Esophagus muscularis mucosa (tissue), 4 donors: ENCODE measurements at places on chromosomes 6 and 20. TPM values are rescaled to one million over a fixed set of nuclear protein-coding genes. Genes with fewer than 3 reads are reported as not detected.

DNA sequence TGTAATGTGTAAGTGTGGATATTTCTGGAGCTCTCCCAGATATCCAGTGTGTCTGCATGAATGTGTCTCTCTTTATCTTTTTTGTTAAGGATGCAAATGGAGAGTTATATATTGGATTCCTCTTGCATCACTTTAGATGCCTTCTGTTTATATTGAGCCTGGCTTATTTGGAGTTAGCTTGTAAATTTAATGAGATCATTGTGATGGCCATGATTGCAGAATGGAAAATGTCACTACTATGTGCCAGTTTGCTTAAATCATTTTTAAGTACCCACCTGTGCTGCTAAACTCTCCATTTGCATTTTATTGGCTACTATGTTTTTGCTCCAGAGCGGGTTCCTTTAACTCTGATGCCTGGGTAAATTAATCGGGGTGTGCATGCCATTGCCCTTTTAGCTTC, 334.8 kb downstream of the UTRN start:
- no peak overlapping the region for H3K27ac ChIP-seq
- H3K36me3 ChIP-seq, result no peaks in the 10 kb centered on the region
- H3K4me3 ChIP-seq, result no peak overlapping the region

GRCh38 chr20:46117704-46118467, at the start of gene CD40:
CD40 (plus strand) TSS chr20:46118314; CDS start chr20:46118344, 30 bp downstream.
- peaks cover 3% of the 10 kb centered on the region for H3K27me3 ChIP-seq
- peak; percentile 97 for DNase-seq
- peaks cover 59% of the 10 kb centered on the region for H3K4me1 ChIP-seq
- H3K4me3 ChIP-seq, result peak within 1 kb of the TSS; percentile 62
- peak within 1 kb of the TSS; percentile 89 for H3K27ac ChIP-seq
- H3K36me3 ChIP-seq, result peaks cover 5% of the 10 kb centered on the region

- H3K27me3 ChIP-seq, result no peaks in the 10 kb centered on the region
- no peak overlapping the region for H3K4me3 ChIP-seq
- no peaks in the 10 kb centered on the region for H3K4me1 ChIP-seq
- H3K27ac ChIP-seq, result no peak overlapping the region
Measured at GRCh38 chr6:130507666-130508028, 141.8 kb downstream of the TMEM200A start.

DNA sequence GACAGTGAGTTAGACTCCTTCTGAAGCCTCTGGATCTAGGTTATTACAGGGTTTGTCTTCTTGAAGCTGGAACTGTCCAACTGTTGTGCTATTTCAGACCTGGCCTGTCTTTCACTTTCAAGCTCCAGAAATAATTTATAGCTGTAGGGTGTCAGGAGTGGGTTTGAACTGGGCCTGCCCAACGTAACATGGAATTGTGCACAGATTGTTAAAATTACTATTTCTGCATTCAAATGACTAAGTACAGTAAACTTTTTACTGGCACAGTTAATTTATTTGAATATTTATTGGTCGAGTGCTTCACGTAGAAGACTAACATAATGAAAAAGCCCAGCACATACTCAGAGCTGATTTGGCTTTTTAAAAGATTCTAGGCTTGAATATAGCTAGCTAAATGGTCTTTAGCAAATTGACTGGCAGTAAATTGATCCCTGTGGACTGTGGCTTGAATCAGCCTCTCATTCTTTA, 74.3 kb downstream of the ARID1B start:
- H3K27ac ChIP-seq, result no peak overlapping the region
- no peaks in the 10 kb centered on the region for H3K36me3 ChIP-seq
- no peak for DNase-seq

DNA sequence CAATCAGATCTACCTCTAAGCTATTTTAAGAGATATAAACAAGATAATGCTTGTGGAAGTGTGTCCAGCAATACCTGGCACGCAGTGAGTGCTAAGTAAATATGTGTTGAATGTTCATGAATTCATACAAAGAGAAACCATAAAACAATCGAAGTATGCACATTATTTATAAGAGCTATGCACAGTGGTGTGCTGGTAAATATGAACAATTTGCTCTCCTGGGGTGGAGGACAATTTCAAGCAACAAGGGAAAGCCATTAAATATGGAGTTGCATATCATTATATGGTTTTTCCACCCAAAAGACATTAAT, 526.6 kb upstream of the MARCKS start:
- no peak overlapping the region for H3K4me3 ChIP-seq
- no peaks in the 10 kb centered on the region for H3K27me3 ChIP-seq
- H3K36me3 ChIP-seq, result no peaks in the 10 kb centered on the region
- no peak for DNase-seq
- no peaks in the 10 kb centered on the region for H3K4me1 ChIP-seq

DNA sequence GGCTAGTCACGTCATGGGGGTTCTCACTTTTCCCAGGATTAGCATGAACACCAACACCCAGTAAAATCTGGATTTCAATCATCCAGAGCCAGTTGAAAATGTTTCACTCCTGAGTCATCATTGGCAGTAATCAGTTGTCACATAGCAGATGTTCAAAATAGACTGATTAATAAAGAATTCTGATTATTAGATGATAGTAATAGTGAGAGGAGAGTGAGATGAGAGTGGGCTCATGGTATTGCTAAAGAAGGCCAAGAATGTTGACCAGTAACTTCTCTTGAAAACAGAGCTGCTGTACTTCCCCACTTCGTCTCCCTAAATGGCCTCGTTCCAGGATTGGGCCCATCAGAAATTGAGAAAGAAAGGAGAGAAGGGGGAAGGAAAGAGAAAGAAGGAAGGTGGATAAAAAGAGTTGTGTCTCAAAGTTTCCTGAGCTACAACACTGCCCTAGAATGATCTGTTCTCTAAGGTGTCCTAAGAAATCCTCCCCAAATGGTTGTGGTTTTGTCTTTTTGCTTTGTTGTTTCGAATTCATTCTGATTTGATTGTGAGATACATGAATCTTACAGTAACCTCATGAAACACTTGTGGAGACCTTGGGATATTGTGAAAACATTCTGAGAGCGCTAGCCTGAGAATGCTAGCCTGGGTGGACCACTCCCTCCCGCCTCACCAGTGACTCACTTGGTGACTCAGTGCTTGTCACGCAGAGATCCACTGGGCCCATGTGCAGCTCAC, 502.2 kb upstream of the JARID2 start:
- H3K4me3 ChIP-seq, result no peak overlapping the region
- H3K27me3 ChIP-seq, result no peaks in the 10 kb centered on the region
- H3K36me3 ChIP-seq, result no peaks in the 10 kb centered on the region
- H3K4me1 ChIP-seq, result peaks cover 7% of the 10 kb centered on the region
- no peak for DNase-seq
- peak overlapping the region; percentile 23 for H3K27ac ChIP-seq

- no peaks in the 10 kb centered on the region for H3K27me3 ChIP-seq
- no peak overlapping the region for H3K27ac ChIP-seq
- no peaks in the 10 kb centered on the region for H3K4me1 ChIP-seq
- no peaks in the 10 kb centered on the region for H3K36me3 ChIP-seq
Measured at GRCh38 chr6:109420751-109421150, 19.7 kb downstream of the PPIL6 start.

- H3K4me1 ChIP-seq, result no peaks in the 10 kb centered on the region
- DNase-seq, result no peak
- no peaks in the 10 kb centered on the region for H3K27me3 ChIP-seq
Measured at GRCh38 chr20:62171245-62171644, 11.6 kb upstream of the MTG2 start.

DNA sequence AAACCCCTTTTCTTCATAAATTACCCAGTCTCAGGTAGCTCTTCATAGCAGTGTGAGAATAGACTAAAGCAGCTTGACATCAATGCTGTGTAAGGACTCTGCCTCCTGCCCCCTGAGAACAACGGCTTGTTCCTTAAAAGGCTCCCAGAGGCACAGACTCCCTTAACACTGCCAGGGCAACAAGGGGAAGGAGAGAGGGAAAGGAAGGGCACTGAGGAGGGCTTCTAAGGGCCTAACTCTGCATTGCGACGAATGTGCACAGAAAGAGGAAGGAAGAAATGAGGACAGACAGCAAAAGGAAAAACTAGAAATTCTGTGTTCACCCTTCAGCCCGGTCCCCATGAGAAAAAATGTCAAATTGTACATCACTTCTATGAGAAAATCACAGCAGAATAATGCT, 74.0 kb downstream of the AGPAT4 start:
- DNase-seq, result no peak
- no peak overlapping the region for H3K27ac ChIP-seq
- H3K36me3 ChIP-seq, result no peaks in the 10 kb centered on the region

GRCh38 chr6:72702421-72702820, 80.6 kb downstream of the KCNQ5 start:
- no peak for DNase-seq
- no peaks in the 10 kb centered on the region for H3K4me1 ChIP-seq
- H3K27ac ChIP-seq, result no peak overlapping the region

GRCh38 chr20:54013471-54013870, 56.9 kb downstream of the BCAS1 start:
- no peak overlapping the region for H3K4me3 ChIP-seq
- H3K27ac ChIP-seq, result no peak overlapping the region
- no peak for DNase-seq
- H3K36me3 ChIP-seq, result no peaks in the 10 kb centered on the region

GRCh38 chr20:44800391-44801046, 9.8 kb downstream of the RIMS4 start:
- peaks cover 5% of the 10 kb centered on the region for H3K4me1 ChIP-seq
- H3K4me3 ChIP-seq, result no peak overlapping the region
- no peaks in the 10 kb centered on the region for H3K36me3 ChIP-seq
- no peak overlapping the region for H3K27ac ChIP-seq

DNA sequence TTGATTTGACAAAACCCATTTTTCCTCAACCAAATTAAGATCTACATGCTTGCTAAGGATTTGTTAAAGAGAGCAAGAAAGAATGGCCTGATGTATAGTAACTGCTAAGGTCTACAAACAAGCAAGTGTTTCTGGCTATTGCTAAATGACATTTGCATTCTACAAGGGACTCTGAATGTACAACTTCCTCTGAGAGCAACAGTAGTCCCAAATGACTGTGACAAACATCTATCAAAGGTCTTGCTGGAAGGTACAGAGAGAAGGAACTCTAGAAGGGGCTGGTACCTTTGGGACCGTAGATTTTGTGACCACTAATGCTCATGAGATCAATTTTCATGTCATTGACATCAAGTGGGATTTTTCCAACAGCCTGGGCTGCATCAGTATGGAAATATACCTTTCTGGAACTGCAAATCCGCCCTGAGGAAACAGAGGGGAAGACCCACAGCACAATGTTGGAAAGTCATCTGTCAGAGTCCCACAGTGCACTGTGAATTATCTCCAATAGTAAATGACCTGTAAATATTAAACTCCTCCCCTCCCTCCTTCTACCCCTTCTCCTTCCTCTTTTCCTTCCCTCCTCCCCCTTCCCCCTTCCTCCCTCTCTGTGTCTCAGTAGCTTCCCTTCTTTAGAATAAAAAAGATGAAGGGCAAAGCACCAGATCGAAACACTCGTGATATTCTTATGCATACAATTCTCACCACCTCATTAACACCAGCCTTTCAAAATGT, 15.9 kb upstream of the CPNE1 start:
- no peak for DNase-seq
- H3K27me3 ChIP-seq, result no peaks in the 10 kb centered on the region
- no peak overlapping the region for H3K4me3 ChIP-seq
- H3K36me3 ChIP-seq, result peaks cover 83% of the 10 kb centered on the region
- no peaks in the 10 kb centered on the region for H3K4me1 ChIP-seq
- H3K27ac ChIP-seq, result no peak overlapping the region

DNA sequence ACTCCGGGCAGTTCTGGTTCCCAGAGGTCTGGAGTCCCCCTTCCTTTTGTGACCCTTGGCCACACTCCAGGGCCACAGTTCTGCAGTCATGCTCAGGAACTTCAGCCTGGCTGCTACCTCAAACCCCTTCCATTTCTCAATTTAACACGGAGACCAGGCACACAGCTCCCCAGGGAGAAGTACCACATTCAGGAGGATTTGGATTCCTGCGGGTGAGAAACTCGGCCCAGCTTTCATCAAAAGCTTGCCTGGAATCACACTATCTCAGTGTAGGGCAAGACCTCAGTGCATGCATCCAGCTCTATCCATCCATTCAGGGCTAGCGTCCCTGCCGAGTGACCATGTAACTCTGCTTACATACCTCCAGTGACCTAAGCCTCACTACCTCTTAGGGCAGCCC, 16.8 kb upstream of the IP6K3 start:
- no peaks in the 10 kb centered on the region for H3K36me3 ChIP-seq
- H3K4me3 ChIP-seq, result no peak overlapping the region
- H3K4me1 ChIP-seq, result peaks cover 8% of the 10 kb centered on the region
- H3K27ac ChIP-seq, result no peak overlapping the region
- no peaks in the 10 kb centered on the region for H3K27me3 ChIP-seq
- DNase-seq, result no peak

DNA sequence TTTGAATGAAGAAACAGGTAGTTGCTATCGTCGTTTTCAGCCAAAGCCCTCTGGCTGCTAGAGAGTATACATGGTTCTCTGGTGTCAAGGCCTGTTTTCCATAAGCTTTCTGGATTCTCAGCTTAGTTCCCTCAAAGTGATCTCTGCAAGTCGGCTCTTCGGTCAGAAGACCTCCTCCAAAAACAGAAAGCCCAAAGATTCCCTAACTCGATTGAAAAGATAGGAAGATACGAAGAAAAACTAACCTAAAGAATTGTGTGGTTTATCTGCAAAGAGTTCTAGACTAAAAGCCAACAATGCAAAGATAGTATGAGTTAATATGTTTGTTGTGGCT, 545 bp upstream of the ASCC3 start:
- no peaks in the 10 kb centered on the region for H3K27me3 ChIP-seq
- H3K4me1 ChIP-seq, result peaks cover 29% of the 10 kb centered on the region

- DNase-seq, result no peak
- peak overlapping the region; percentile 90 for H3K27ac ChIP-seq
- no peaks in the 10 kb centered on the region for H3K27me3 ChIP-seq
- peaks cover 36% of the 10 kb centered on the region for H3K4me1 ChIP-seq
Measured at GRCh38 chr6:100880149-100880852, 828 bp downstream of the ASCC3 start.

- H3K27me3 ChIP-seq, result no peaks in the 10 kb centered on the region
- no peak overlapping the region for H3K4me3 ChIP-seq
- no peak for DNase-seq
- peaks cover 2% of the 10 kb centered on the region for H3K4me1 ChIP-seq
- no peak overlapping the region for H3K27ac ChIP-seq
- no peaks in the 10 kb centered on the region for H3K36me3 ChIP-seq
Measured at GRCh38 chr6:11705069-11705468, 73.5 kb downstream of the ADTRP start.

The POPDC3 gene
- not detected for total RNA-seq

The SLC22A3 gene
- total RNA-seq, result 20.4 TPM

The ASIP gene
- not detected for total RNA-seq

The NOX3 gene
- total RNA-seq, result not detected

The MAFB gene
- 35.5 TPM for total RNA-seq

The OR2B6 gene
- not detected for total RNA-seq

The DLL1 gene
- 3.7 TPM for total RNA-seq

The TPBG gene
- 181 TPM for total RNA-seq

The DEFB124 gene
- total RNA-seq, result not detected

The TOX2 gene
- total RNA-seq, result 30.3 TPM

The TPD52L1 gene
- 18.7 TPM for total RNA-seq
